ENCODE measurements at places on chromosomes 6 and 20.

DNA sequence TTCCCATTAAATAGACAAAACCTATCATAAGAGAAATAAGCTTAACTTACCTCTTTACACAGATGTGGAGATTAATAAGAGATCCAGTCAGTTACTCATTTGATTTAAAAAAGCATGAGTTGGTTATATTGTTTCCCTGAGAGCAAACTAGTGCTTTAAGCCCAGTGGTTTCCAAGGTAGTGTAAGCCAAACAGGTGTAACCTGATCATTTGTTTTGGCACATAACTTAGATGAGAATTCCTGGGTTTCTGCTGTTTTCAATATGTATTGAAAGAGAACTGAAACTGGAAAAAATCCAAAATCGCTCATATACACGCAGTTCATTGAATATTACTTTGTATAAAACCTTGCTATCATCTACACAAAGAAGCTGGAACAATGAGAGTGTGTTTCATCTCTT lies 30.5 kb upstream of the SMIM8 start:
- H3K36me3 ChIP-seq = no peaks in the 10 kb centered on the region
- DNase-seq = no peak
- no peaks in the 10 kb centered on the region for H3K4me1 ChIP-seq
- H3K27ac ChIP-seq = no peak overlapping the region
- H3K4me3 ChIP-seq = no peak overlapping the region

DNA sequence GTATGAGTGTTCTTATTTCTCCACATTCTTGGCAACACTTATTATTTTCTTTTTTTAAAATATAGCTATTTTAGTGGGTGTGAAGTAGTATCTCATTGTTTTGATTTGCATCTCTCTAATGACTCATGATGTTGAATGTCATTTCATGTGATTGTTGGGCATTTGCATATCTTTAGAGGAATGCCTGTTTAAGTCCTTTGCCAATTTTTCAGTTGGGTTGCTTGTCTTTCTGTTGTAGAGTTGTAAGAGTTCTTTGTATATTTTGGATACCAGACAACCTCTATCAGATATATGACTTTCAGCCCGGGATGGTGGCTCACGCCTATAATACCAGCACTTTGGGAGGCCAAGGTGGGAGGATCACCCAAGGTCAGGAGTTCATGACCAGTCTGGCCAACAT lies 5.1 kb upstream of the POPDC3 start:
- no peaks in the 10 kb centered on the region for H3K36me3 ChIP-seq
- H3K4me1 ChIP-seq = peaks cover 2% of the 10 kb centered on the region
- no peak overlapping the region for H3K27ac ChIP-seq
- H3K27me3 ChIP-seq = peaks cover 38% of the 10 kb centered on the region
- H3K4me3 ChIP-seq = no peak overlapping the region

DNA sequence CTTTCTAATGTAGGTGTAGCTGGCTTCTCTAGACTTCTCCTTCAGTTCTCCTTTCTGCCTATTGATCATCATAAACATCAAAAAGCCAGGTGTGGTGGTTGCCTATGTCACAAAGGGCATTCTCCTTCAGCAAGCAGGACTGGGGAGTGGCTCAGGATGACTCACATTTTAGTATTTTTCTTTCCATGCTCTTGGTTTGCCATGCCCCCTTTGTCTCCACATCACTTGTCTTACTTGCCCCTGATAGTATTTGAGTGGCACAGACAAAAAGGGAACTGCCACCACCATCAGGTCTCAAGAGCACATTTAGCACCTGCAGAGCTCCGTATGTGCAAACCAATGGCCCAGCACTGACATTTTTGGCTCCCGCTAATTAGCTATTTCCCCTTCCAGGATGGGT lies 698.8 kb downstream of the DHX35 start:
- no peak overlapping the region for H3K27ac ChIP-seq
- no peaks in the 10 kb centered on the region for H3K36me3 ChIP-seq
- H3K27me3 ChIP-seq = no peaks in the 10 kb centered on the region
- no peak overlapping the region for H3K4me3 ChIP-seq
- no peaks in the 10 kb centered on the region for H3K4me1 ChIP-seq

DNA sequence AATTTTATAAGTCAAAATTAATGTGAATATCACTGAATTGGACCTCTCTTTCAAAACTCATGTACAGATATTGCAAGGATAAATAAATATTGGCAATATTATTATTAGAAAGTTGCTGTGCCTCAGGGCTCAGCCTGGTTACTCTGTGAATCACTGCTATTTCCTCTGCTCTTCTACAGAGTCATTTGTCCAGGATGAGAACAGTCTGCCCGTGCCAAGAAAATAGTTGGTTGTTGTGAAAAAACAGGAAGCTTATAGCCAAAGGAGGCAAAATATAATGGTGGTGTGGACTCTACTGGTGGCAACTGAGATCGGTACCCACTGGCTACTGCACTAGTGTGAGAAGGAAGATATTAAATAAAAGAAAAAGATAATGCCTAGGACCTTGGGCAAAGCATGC lies 93.6 kb downstream of the RIMS1 start:
- no peaks in the 10 kb centered on the region for H3K4me1 ChIP-seq
- H3K27ac ChIP-seq = no peak overlapping the region
- H3K27me3 ChIP-seq = no peaks in the 10 kb centered on the region
- no peak overlapping the region for H3K4me3 ChIP-seq

DNA sequence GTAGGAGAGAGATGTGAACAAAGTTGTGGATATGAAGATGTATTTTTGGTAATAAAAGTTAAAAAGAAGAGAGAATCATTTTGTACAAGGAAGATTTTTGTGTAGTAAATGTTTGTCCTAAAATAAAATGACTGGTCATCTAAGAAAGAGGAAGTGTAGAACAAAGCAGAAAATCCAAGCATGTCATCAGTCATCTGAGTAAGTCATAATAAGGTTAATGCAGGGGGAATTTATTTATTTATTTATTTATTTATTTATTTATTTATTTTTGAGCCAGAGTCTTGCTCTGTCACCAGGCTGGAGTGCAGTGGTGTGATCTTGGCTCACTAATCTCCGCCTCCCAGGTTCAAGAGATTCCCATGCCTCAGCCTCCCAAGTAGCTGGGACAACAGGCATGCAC lies 15.7 kb upstream of the CGA start:
- no peak overlapping the region for H3K4me3 ChIP-seq
- peaks cover 3% of the 10 kb centered on the region for H3K27me3 ChIP-seq
- H3K36me3 ChIP-seq = no peaks in the 10 kb centered on the region

DNA sequence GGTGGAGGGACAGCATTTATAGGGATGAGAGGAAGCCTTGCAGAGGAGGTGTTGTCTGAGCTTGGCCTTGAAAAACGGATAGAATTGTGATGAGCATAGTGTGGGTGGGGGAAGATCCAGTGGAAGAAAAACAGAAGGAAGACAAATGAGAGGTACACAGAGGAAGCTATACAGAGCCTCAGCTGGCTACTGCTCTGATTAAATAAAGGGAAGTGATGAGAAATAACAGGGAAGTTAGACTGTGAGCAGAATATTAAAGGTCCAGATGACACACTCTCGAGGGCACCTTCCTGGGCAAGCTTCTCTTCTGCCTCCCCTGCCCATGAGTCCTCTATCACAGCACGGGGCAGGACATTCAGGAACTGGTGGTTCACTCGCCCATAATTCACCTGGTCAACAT lies 182.3 kb downstream of the KIF16B start:
- H3K36me3 ChIP-seq = no peaks in the 10 kb centered on the region
- no peak overlapping the region for H3K4me3 ChIP-seq
- DNase-seq = no peak
- H3K27ac ChIP-seq = no peak overlapping the region
- H3K27me3 ChIP-seq = no peaks in the 10 kb centered on the region

GRCh38 chr6:54085047-54085446 lies 26.2 kb upstream of the MLIP start:
- DNase-seq = no peak
- H3K27me3 ChIP-seq = no peaks in the 10 kb centered on the region
- H3K4me3 ChIP-seq = no peak overlapping the region
- H3K27ac ChIP-seq = no peak overlapping the region

GRCh38 chr6:108361312-108361932 lies 66.6 kb downstream of the AFG1L start:
- no peaks in the 10 kb centered on the region for H3K27me3 ChIP-seq
- peaks cover 25% of the 10 kb centered on the region for H3K4me1 ChIP-seq
- H3K27ac ChIP-seq = no peak overlapping the region

DNA sequence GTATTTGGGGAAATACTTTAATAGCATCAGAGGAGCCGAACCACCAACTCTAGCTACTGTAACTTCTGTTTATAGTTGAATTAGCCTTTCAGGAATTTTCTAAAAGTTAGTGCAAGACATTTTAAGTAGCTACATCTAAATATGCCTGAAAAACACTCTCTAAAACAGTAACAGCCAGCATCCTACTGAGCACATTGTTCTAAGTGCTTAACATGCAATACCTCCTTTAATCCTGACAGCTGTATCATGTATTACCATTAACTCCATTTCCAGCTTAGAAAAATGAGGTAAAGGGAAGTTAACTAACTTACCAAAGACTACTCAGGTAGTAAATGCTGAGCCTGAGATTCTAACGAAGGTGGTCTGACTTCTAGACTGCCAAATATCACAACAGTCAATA lies 120.7 kb downstream of the DST start:
- H3K4me1 ChIP-seq = no peaks in the 10 kb centered on the region
- no peaks in the 10 kb centered on the region for H3K27me3 ChIP-seq
- no peaks in the 10 kb centered on the region for H3K36me3 ChIP-seq
- DNase-seq = no peak

DNA sequence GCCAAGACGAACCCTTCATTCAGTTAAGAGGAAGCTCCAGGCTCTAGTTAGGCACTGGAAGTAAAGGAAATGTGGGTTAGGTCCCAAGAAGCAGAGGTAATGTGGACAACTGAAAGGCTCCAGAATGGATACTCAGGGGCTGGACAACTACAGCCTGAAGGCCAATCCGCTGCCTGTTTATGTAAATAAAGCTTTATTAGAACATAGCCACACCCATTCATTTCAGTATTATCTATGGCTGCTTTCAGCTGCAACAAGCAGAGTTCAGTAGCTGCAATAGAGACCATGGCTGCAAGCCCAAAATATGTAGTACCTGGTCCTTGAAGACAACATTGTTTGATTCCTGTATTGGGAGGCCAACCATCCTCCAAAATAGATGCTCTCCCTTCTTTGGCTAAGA lies 100.8 kb upstream of the MRPS10 start:
- no peak overlapping the region for H3K27ac ChIP-seq
- no peaks in the 10 kb centered on the region for H3K27me3 ChIP-seq
- no peak for DNase-seq
- peaks cover 13% of the 10 kb centered on the region for H3K4me1 ChIP-seq
- no peaks in the 10 kb centered on the region for H3K36me3 ChIP-seq
- H3K4me3 ChIP-seq = no peak overlapping the region

- DNase-seq = no peak
- H3K27me3 ChIP-seq = peaks cover 7% of the 10 kb centered on the region
- H3K36me3 ChIP-seq = peaks cover 2% of the 10 kb centered on the region
- peak overlapping the region; percentile 29 for H3K4me3 ChIP-seq
- peaks cover 35% of the 10 kb centered on the region for H3K4me1 ChIP-seq
Measured at GRCh38 chr6:37816599-37817375, 2.7 kb upstream of the ZFAND3 start.

DNA sequence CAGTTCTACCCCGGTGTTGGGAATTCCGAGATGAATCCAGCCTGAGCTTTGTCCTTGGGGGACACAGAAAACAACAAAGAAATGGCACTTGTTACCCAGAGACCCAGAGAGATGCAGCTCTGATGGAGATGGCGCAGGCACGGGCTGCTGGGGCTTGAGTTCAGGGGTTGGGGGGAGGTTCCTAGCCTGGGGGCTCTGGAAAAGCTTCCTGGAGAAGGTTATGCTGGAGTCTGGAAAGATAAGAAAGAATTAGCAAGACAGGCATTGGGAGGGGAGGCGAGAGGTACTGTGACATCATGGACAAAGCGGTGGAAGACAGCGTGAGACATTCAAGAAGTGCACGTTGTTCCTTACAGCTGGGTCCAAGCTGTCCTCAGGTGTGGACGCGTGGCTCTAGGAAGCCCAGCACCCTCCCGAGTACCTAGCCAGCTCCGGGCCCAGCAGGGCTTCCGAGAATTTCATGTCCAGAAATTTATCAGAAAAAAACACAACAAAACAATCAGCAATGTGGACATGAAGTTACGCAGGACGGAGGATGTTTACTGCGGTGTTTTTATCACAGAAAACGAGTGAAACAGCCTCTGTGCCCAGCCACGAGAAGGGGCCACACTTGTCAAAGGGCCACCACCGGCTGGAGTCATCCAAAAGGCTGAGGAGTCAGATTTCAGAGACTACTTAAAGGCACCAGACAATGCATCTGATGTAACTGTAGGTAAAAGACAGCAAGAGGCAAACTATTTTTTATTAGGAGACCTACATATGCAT lies 39.5 kb downstream of the C20orf203 start:
- H3K4me1 ChIP-seq = no peaks in the 10 kb centered on the region
- H3K27me3 ChIP-seq = peaks cover 59% of the 10 kb centered on the region
- no peaks in the 10 kb centered on the region for H3K36me3 ChIP-seq
- DNase-seq = no peak

DNA sequence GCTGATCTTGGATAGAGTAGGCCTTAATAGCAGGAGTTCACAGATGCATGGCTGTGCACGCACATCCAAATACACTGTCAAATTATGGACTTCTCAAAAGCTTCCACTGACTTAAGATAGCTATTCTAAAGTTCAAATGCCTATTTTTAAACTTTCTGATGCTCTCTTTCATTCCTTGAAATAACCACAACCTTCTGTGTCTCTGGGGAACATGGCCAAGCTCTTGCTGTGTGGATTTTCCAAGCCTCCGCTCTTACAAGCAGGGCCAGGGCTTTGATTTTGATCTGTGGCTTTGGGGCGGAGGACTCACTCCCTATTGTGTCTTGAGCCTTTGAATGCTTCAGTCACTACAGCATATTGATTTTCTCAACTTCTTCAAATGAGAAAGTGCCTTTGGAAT lies 35.7 kb upstream of the SNRPB2 start:
- no peak overlapping the region for H3K4me3 ChIP-seq
- no peaks in the 10 kb centered on the region for H3K27me3 ChIP-seq
- no peaks in the 10 kb centered on the region for H3K4me1 ChIP-seq
- DNase-seq = no peak

GRCh38 chr20:22623211-22623610 lies 38.8 kb upstream of the FOXA2 start:
- H3K27ac ChIP-seq = no peak overlapping the region
- H3K36me3 ChIP-seq = no peaks in the 10 kb centered on the region
- no peaks in the 10 kb centered on the region for H3K4me1 ChIP-seq
- H3K4me3 ChIP-seq = no peak overlapping the region
- no peaks in the 10 kb centered on the region for H3K27me3 ChIP-seq

GRCh38 chr6:135527116-135527959 lies 29.8 kb upstream of the AHI1 start:
- no peaks in the 10 kb centered on the region for H3K36me3 ChIP-seq
- H3K4me3 ChIP-seq = no peak overlapping the region
- H3K27me3 ChIP-seq = peaks cover 4% of the 10 kb centered on the region
- H3K27ac ChIP-seq = no peak overlapping the region
- no peak for DNase-seq
